Sciatic nerve (tissue), 2 donors: ENCODE measurements at places on chromosomes 13 and 19. TPM values are rescaled to one million over a fixed set of nuclear protein-coding genes. Genes with fewer than 3 reads are reported as not detected.

ZNF578 gene
- total RNA-seq: 4.9 TPM

PGLYRP1 gene
- total RNA-seq: 3.2 TPM

CPAMD8 gene
- total RNA-seq: 9.6 TPM

NLRP4 gene
- not detected for total RNA-seq

DNA sequence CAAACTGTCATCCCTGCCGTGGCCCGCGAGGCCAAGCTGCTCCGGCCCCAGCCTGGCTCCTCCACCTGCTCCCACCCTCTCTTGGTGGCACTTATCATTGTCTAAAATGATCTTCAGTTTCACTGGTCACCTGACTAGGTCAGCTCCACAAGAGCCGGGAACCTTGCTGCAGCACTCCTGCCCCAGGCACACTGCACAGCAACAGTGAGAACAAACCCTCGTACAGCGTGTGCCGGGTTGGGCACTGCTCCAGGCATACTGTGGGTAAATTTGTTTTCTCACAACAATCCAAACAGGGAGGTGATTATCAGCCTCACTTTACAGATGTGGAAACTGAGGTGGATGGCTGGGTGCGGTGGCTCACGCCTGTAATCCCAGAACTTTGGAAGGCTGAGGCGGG lies 8.9 kb downstream of the DEDD2 start:
- DNase-seq: no peak

DNA sequence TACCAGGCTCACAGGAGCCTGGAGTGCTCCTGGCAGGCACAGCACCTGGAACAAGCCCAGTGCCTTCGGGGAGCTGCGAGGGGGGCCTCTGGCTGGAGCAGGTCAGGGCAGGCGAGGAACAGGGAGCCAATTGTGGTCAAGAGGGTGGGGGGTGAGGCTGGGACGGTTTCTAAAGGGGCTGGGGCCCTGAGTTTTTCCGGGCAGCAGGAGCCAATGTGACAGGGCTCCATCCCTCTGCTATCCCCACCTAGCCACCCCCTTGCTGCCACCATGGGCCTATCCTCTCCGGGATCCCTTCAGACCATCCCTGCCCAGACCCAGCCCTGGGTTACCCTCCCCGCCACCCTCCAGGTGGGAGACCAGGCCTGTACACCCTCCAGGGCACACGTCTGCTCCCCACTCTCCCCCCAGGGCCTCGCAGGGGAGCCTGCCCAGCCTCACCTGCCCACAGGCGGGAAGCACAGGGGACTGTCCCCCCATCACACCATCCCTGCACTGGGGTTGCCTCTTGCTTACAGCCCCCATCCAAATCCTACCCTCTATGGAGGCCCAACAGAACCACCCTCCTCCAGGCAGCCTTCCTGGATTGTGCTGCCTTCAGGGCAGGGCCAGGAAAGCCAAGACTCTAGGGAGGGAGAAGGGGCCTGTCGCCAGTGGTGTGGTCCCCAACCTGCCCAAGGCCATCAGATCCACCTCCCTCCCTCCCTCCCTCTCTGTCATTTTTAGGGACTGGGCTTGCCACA lies 121.0 kb downstream of the URI1 start:
- DNase-seq: no peak

DNA sequence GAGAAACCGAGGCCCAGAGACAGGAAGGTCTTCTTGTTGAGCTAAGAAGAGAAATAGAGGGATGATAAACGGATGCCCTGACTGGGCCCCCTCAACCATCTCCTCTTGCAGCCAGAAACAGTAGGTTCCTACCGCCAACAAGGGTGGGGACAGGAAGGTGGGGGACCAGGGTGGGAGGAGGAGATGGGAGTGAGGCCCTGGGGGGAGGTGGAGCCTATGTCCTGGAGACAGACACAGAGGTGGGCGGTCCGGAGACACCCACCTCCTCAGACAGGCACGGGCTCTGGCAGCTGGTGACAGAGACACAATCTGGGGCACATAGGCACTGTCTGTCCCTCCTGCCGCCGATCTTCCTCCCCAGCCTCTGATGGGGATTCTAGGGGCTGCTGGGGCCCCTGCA lies 16.9 kb downstream of the GADD45B start:
- no peak for DNase-seq

GRCh38 chr19:36986131-36986530 lies 70.0 kb downstream of the ZNF568 start:
- DNase-seq: no peak

DNA sequence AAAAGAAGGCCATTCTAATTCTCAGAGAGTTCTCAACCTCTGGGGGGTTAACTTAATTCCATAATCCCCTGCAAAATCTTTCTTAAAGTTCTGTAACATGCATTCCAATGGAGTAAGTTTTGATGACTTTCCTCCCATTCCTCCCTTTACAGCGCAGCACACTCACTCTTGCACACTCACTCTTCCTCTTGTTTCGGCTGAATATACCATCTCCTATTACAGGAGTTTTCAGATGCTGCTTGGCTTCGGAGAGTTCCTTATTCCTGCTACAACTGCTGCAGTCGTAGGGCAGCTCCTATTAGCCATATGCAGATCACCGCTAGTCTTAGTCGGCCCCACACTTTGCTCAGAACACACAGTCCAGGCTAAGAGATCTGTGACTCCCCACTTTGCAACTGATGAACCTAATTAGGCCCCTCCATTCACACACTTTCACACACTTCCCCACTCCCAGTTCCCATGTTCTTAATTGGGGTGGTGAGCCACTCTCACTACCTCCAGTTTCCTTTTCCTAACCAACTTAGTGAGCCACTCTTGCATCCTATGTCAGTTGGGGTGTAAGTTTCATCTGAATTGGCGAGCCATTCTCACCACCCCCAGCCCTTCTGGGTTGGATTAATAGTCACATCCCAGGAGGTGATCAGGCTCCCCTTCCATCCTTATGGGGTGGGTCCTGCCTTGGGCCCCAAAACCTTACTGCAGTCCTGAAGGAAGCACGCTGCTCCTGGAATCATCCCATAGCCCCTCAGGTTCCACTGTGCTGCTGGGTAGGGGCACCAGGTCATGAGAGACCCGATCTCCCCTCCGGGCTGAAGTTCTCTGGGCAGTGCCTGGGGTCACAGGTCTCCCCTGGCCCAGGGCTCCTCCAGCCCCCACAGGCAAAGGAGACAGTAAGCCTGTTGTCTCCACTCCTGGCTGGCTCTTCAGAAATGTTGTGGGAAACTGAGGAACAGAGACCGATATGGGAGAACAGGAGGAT lies 53.9 kb downstream of the OR10H4 start:
- DNase-seq: no peak

- no peak for DNase-seq
These were observed 1.2 kb downstream of the MED26 start for GRCh38 chr19:16626796-16627192.

GRCh38 chr13:114309806-114310410 lies 4.4 kb upstream of the CHAMP1 start:
- DNase-seq: no peak

- no peak for DNase-seq
These were observed 12.7 kb downstream of the SOX1 start for GRCh38 chr13:112079696-112080095.

DNA sequence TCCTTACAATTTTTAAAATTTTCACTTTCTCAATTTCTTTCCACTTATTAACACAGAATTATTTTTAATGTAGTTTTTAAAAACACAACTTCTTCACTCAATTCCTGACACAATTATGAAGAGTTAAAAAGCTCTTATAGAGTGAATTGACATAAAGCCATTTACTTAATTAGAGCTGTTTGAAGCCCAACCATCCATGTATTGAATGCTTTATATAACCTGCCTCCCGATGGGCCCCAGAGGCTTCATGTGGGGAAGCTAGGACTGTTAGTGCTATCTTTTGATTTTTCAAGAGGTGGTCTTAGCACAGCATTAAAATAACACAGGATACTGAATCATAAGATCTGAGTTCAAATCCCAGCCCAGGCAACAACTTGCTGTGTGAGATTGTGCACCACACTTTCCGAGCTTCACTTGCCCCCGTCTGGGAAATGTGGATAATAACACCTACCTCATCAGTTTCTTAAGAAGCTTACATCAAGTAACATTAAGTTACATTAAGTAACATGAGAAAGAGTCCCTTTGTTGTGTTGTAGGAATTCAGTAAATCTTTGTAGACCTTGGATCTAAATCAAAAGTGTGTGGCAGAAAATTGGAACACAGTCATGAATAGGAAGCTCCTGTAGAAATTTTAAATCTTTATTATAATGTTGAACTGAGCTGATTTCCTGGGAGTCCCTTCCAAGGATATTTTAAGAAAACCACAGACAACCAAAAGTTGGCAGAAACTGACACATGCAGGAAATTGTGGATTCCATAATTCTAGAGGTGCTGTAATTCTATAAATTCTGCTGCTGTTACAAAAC lies 5.5 kb upstream of the ENOX1 start:
- no peak for DNase-seq

- DNase-seq: no peak
These were observed 18.0 kb downstream of the VAV1 start for GRCh38 chr19:6790194-6791128.

DNA sequence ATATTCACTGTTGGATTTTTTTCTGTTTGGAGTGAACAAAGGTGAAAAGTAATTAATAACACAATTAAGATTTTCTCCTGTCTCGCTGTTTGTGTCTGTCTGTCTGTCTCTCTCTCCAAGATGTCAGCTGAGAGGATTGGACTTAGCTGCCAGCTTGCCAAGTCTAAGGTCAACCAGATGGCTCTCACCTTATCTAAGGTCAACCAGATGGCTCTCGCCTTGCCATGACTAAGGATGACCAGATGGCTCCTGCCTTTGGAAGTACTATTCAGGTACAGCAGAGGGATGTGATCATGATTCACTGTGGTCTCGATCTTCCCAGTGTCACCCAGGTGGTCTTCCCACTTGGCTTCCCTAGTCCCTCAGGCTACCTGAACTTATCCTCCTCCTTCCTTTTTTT lies 1436.4 kb downstream of the UQCRFS1 start:
- no peak for DNase-seq

- DNase-seq: no peak
These were observed 98.8 kb downstream of the EPSTI1 start for GRCh38 chr13:42893214-42893671.

- DNase-seq: no peak
These were observed 17.7 kb downstream of the ZNF613 start for GRCh38 chr19:51944798-51945552.

GRCh38 chr13:98672947-98673613 lies 79.4 kb downstream of the SLC15A1 start:
- DNase-seq: peak; percentile 76

DNA sequence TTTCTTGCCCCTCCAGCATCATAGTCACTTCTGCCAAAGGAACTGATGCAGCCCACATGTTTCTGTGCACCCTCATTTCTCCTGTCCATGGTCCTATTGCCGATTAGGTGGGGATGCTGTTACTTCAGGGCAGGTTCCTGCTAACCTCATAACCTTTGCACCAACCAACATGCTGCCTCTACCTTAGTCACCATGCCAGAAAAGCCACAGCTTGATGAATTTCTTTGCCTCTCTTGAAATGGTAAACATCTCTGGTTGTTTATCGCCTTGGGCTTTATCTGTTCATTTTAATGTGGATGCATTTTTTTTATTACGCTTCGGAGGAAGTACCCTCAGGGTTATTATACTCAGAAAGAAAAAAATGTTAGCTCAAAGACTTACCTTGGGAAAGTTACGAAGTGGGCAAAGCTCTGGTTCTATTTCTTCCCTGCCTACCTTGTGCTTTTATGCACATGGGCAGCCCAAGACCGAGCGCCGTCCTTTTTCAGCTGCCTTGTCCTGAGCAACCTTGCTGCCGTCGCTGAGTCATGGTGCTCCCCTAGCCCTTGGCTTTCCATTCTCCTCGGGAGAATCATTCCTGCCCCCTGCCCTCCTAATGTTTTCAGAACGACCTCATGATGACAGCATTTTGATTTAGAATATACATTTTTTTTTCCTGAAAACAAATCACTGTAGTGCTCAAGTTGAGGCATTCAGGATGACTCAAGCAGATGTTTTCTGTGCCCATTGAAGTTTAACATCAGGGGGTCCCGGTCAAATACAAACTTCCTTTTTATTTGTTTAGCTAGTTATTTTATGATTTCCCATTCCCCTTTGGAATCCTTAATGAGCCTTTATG lies 280.0 kb downstream of the SHISA2 start:
- DNase-seq: no peak

GRCh38 chr13:37492075-37492474 lies 106.5 kb downstream of the POSTN start:
- no peak for DNase-seq

DNA sequence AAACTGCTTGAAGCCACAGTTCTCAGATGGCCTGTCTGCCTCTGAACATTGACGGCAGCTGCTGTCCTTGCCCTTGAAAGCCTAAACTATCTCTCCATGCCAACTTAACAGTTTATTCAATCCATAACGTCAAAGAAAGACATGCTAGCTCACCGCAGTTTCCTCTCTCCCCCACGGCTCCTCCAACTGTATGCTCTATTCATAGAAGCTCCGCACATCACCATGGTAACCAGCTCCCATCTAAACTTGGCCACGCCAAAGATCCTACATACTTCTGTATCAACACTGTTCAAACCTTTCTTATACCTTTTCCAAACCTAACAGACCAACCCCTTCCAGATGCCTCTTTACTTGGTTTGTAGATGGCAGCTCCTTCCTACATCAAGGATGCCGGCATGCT lies 48.6 kb downstream of the ZNF91 start:
- DNase-seq: no peak
